ENCODE measurements at places on chromosomes 3 and 15. TPM values are rescaled to one million over a fixed set of nuclear protein-coding genes. Genes with fewer than 3 reads are reported as not detected.

DNA sequence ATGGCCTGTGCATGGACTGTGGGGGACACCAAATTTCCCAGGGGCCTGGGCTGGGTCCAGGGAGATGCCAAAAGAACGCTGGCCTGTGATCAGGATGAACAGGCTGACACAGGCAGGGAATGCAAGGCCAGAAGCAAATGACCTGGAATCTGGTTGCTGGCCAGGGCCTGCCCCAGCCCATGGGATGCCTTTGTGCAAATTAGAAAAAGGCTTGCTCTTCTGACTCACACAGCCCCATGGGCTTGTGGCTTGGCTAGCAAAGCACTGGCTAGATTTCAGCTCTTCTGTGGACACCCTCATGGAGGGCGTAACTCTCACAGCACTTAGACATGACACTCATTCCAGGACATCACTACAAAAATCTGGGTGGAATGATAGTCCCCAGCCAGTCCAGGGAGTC is 356.0 kb downstream of the SHQ1 start:
- peak; percentile 92 for DNase-seq

DNA sequence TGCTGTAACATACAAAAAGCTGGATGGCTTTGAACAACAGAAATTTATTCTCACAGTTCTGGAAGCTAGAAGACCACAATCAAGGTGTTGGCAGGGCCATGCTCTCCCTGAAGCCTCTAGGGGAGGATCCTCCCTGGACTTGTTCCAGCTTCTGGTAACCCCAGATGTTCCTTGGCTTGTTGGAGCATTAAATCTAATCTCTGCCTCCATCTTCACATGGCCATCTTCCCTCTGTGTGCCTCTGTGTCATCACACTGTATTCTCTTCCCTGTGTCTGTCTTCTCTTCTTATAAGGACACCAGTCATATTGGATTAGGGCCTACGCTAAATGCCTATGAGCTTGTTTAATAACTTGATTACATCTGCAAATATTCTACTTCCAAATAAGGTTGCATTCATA is 109.5 kb downstream of the STAG1 start:
- no peak for DNase-seq

- DNase-seq, result no peak
These were observed 30.2 kb downstream of the ITGA11 start for GRCh38 chr15:68401496-68402431.

DNA sequence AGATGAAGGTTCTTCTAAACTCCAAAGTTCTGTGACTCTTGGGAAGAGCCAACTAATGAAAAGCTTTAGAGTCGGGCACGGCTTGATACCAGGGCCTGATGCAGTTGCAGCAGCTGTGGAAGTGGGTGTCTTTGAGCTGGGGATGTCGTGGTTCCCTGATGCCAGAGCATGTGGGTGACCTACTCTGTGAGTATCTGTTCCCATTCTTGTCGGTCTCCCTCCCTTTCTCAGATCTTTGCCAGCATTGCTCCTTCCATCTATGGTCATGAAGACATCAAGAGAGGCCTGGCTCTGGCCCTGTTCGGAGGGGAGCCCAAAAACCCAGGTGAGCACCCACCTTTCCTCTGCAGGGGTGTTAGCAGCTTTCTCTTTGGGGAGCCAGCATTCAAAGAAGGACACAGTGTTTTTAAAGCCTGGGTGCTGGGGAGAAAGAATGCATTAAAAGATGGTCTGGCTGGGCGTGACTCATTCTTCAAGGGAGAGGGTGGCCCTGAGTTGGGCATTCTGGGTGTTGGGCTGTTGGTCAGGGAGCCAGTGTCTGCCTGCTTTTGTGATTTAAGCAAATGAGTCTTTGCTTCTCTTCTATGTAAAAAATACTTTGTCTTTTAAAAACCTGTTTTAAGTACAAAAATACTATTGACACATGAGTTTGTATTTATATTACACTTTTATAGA is 13.2 kb upstream of the PODXL2 start:
- DNase-seq, result peak; percentile 37

DNA sequence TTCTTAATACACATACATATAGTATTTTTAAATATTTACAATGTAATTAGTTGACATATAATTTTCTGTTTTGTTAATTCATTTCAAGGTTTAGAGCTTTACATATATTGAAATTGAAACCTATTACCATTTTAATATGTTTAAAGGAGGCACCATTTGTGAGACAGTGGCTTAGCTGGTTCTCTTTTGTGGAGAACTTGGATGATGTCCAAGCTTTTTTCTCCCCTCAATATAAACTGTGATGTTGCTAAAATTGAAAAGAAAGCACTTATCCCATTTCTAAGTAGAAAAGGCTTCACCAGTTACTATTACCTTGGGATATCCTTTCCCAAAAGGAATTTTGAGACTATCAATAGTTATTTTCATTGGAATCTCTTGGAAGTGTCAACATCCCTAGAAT is 707.2 kb downstream of the NTRK3 start:
- DNase-seq, result no peak

DNA sequence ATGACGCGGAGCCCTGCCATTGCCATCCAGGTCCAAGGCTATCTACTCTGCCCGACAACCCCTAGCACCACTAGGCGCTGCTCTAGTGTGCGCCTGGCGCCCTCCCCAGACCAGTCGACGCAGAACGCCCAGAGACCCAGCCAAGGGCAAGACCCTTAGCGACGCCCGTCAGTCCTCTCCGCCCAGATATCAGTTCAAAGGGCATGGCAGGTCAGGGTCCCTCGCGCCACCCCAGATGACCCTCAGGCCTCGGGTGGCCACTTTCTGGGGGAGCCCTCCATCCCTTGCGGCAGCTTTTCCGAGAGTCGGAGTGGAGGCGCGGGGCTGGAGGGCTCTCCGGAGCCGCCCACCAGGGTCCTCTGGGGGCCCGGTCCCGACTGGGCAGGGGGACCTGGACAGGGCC is 371 bp upstream of the CLSTN2 start:
- DNase-seq, result peak; percentile 45

GRCh38 chr3:126969586-126969985 is 13.3 kb upstream of the PLXNA1 start:
- no peak for DNase-seq

DNA sequence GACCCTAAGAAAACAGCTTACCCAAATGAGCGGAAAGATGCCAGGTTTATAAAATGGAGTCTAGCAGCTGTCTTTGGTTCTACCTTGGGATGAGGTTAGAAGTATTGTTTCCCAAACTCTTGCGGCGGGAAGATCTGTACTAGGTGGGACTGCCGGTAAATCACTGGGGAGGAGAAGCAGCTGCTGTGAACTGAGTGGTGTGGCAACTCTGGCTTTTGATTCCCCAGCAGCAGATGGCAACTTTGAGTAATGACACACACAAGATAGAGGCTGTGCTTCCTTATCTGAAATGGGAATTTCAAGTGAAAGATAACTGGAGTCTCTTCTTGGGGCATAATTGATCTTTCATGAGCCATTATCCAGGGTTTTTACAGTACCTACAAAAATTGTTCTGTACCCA is 184.9 kb downstream of the ATG7 start:
- DNase-seq, result no peak

GRCh38 chr15:101206176-101206591 is 45.7 kb downstream of the CHSY1 start:
- peak; percentile 27 for DNase-seq

DNA sequence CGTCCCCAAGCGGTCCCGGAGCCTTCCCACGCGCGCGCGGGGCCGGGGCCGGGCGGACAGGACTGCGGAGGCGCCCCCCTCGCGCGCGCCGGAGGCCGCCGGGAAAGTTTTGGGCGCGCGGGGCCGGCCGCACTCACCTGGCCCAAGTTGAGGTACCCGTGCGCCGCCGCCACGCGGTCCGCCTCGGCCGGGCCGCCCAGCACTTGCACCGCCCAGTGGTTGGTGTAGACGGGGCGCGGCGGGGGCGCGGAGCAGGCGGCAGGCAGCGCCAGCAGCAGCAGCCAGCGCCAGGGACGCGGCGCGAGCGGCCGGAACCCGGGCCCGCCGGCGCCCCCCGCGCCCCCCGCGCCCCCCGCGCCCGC is 289 bp downstream of the PCSK6 start:
- DNase-seq, result no peak

- DNase-seq, result no peak
These were observed 11.6 kb downstream of the THBS1 start for GRCh38 chr15:39592500-39592899.

CAMK2N2 gene
- 1.6 TPM for total RNA-seq

FOXB1 gene
- not detected for total RNA-seq

All from A172 (cell line).